ENCODE measurements at places on chromosomes 2 and 18.
A peak's percentile ranks its signal among the peaks of the same experiment; 100 is the strongest.

DNA sequence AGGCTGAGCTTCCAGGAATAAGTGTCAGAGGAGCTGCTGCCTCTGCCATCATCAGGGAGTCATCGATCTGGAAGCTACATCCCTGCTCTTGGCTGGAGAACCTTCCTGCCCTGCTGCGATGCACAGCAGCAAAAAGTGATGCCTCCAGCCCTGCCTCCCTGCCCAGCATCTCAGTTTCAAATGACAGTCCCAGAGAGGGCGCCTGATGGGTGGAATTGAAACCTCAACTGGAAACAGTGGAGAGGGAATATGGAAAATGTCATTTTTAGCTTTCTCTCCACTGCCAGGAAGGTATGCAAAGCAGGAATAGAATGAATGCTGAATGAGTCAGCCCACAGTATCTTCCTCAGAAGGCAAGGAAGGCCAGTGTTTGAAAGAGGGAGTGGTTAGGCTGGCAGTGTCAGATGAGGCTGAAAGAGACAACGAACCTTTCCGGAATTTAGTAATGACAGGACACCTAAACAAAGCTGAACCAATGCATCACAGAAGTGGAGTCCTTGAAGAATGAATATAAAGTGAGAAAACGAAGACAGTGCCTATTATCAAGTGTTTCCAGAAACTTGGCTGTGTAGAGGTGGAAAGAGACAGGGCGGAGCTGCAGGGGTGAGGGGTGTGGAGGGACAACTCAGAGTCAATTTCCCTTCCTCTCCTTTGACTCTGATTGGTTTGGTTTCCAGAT lies 153.9 kb upstream of the NDUFV2 start:
- DNase-seq: no peak

- no peak for DNase-seq
These were observed 477.8 kb downstream of the EIPR1 start for GRCh38 chr2:2899826-2900225.

- peak; percentile 6 for DNase-seq
These were observed 206.2 kb downstream of the RPIA start for GRCh38 chr2:88897715-88898114.

- no peak for DNase-seq
These were observed 371.3 kb downstream of the SLC4A3 start for GRCh38 chr2:219998714-219999227.
